Activated naive CD4-positive, alpha-beta T cell treated with Interleukin-2 at 50 U/mL for 16 hours (primary cell): ENCODE measurements at places on chromosomes 1 and 21.

GRCh38 chr21:35436899-35437298, 387.8 kb upstream of the RUNX1 start:
- no peak for DNase-seq

DNA sequence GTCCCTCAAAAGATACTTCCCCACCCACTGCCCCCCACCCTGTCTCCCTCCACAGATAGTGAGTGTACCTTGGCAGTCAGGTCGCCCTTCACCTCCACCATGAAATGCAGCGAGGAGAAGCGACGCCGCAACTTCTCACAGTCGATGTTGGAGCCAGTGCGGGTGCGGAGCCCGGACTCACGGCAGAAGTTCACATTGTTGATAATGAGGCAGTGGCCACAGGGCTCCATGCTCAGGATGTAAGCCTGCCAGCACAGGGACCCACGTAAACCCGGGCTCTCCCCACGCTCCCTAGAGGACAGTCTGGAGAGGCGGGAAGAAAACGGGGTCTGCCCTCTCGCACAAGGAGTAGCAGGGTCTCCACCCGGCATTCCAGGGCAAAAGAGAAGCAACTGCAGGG, 17.2 kb downstream of the CASP9 start:
- no peak for DNase-seq

- DNase-seq: no peak
Measured at GRCh38 chr1:167564612-167565270, 11.2 kb upstream of the CREG1 start.

DNA sequence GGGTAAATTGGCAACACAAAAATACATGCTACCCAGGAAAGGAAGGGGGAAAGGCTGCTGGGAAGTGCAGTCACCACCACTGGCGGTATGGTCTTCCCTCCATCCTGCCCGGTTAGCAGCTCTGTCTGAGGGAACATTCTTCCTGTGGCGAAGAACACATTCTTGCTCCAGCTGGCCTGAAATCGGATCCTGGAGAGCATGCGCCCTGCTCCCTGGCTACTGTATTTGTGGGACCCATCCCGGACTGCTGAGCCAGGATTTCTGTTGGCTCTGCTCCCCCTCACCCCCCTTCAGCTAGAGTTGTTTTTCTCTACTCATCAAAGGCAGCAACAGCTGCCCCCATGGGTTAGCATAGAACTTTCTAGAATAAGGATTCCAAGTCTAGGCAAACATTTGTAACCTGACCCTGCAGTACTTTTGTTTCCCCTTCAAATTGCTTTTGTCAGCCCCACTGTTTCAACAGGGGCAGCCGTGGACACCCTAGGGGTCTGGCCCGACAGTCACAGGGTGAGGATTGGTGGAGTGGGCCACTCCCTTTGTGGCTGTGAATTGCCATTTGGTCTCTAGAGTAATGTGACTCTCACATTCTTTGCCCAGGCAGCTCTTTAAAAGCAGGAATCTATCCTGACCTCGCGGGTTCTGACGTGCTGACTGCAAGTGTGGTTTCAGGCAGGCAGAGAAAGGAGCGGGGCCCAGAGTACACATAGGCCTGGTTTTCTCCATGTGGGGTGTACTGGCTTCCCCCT, 157.7 kb downstream of the TOMM20 start:
- no peak for DNase-seq

- no peak for DNase-seq
Measured at GRCh38 chr1:88175631-88176226, 508.3 kb upstream of the PKN2 start.

DNA sequence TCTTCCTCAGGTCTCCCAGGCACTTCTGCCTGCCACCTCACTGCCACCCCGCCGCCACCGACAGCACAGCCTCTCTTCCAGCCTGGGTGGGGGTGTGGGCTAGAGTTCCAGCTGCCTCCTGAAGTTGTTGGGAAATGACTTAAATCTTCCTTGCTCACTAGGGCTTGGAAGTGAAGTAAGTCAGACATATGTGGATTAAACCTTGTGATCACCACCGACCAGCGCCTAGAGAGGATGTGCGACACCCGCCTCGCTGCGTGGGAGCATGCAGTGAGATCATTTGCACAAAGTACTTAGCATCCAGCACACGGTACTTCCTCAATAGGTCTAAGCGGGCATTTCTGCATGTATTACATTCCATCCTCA, 71.4 kb upstream of the FAM20B start:
- DNase-seq: no peak

GRCh38 chr1:1081311-1082238, 7.5 kb upstream of the RNF223 start:
- no peak for DNase-seq

DNA sequence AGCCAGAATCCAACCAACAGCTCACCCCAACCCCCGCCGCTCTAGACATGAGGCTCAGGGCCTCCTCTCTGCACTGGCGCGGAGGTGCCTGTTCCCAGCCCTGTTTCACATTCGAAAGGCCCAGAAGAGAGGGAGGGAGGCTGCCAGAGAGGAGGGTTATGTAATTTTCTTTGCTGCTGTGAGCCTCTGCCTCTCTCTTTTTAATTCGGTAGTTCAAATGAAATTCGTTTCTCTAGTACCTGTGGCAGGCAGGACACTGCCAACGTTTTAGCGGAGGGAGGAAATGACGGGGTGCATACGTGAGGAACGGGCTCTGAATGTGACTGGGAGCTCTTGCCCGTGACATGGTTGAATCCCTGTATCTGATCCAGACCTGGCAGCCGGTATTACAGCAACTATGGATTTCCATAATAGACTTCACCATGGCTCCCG, 9.4 kb downstream of the PRDM16 start:
- DNase-seq: no peak

DNA sequence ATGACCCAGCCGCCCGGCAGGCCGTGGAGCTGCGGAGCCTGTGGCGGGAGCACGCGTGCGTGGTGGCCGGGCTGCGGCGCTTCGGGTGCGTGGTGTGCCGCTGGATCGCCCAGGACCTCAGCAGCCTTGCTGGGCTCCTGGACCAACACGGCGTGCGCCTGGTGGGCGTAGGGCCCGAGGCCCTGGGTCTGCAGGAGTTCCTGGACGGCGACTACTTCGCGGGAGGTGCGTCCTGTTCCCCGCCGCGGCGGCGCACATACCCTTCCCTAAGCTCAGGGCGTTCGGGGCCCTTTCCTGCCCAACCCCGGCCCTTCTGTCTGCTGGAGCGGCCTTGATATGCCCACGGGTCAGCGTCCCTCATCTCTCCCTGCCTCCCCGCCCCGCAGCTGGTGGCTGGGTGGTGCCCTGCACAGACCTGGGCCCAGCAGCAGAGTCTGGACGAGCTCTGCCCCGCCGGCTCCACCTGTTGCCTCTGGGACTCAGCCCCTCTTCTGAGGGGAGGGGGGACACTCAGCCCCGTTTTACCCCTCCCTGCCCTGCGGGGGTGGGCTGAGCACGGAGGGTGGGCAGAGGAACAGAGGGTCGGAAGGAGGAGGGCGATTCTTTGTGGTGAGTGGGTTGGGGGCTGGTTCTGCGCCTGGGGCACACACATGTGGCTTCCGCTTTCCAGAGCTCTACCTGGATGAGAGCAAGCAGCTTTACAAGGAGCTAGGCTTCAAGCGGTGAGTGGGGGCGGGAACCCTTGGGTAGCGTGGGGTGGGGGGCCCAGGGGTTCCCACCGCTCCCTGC, 688 bp downstream of the PRXL2B start:
- DNase-seq: no peak

- DNase-seq: no peak
Measured at GRCh38 chr1:62439652-62440371, 3.0 kb downstream of the USP1 start.

GRCh38 chr1:8883491-8883890, 5.0 kb upstream of the ENO1 start:
- no peak for DNase-seq

DNA sequence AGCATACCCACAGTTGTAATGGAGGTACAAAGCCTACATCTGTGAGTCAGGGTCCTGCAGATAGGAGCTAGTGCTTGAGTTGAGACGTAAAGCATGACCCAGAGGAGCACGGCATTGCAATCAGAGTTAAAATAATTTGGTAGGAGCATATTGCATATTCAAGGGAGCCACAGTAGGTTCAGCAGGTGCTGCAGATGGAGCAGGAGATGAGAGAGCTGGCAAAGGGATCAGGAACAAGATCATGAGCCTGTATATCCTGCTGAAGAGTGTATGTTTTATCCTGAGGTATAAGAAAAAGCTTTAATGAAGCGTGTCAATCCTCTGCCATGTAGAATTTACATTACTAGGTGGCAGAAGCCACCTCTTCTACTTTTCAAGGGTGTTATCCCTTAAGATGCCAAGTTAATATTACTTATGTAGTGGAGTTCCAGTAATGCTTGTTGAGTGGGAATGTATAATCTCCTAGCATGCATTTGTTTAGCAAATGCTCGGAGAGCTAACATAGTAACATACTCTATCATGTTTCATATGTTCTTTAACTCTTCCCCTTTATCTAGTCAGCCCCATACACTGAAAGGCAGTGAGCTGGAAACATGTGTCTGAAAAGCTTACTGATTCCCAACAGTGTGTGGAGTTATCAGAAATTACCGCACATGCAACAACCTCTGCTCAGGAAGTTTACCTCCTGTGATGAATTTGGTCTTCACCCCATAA, 300.3 kb downstream of the GRIK1 start:
- DNase-seq: no peak

- DNase-seq: no peak
Measured at GRCh38 chr1:40256401-40257084, 1.5 kb upstream of the ZMPSTE24 start.

GRCh38 chr1:112251766-112252506, 144.1 kb upstream of the CTTNBP2NL start:
- no peak for DNase-seq

DNA sequence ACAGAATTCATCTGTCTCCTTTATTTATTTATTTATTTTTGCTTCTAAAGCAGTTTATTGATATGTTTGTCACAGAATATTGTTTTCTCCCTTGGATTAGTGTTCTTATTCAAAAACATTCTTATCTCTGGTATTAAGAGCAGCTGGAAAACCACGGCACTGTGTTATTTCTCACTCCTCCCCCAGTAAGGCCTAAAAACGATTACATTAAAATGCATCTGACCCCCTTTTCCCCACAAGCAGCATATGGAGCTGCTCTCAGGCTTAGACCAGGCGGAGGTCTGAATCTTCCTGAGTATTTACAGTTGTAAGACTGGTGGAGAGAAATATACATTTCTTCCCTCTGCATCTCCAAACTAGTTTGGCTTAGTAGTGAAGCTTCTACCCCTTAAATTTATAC, 86.8 kb downstream of the HLX start:
- no peak for DNase-seq

DNA sequence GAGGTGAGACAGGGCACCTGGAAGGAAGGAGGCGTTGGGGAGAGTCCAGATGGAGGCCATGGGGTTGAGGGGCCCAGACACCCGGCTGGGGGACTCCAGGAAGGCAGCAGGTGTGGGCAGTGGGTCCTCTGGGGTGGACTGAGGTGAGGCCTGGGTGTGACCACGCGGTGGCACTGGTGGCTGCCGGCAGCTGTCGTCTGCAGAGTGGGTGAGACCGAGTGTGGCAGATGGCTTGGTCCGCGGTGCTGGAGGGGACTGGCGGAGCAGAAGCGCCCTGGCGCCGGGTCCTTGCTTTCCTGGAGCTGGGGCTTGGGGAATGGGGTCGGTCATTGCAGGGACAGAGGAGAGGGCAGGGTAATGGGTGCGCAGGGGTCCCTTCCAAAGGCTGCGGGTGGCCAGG, 12.5 kb downstream of the AGRN start:
- DNase-seq: no peak

DNA sequence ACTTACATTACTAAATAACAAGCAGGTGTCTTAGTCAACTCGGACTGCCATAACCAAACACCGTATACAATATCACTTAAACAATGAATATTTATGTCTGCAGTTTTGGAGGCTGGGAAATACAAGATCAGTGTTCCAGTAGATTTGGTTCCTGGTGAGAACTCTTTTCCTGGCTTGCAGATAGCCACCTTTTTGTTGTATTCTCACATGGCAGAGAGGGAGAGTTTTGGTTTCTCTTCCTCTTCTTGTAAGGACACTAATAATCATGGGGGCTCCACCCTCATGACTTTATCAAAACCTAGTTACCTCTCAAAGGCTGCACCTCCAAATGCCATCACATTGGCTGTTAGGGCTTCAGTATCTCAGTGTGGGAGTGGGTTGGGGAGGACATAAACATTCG, 82.9 kb upstream of the CACYBP start:
- DNase-seq: no peak

DNA sequence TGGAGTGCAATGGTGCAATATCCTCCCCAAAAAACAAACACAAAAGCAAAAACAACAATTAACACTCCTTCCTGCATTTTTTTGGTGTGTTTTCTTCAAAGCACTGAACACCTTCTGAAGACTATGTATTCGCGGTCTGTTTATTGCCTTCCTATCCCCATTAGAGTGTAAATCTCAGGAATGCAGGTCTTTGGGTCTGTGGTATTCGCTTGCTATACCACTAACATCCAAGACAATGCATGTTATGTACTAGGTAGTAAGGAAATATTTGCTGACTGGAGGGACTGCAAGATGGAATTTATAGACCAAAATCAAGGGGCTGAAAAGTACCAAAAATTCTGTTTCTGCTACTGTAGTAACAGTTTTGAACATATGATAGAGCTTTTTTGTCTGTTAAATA, 299.4 kb downstream of the RYR2 start:
- no peak for DNase-seq

DNA sequence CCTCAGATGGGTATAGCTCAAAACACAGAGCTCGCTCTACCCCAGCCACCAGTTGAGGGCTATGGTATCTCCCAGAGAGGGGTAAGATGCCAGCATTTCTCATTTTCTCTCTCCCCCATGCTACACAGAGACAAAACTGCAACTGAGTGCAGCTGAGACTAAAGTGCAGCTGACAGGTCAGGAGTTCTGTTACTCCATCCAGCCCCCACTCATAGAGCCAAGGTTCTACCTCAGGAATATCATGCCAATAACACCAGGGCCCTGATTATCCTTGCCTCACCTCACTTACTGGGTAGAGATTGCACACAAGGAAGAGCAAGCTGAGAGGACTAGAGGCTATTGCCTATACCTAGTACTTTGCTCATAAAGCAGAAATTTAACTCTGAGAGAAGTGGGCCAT, 34.6 kb downstream of the DPYD start:
- DNase-seq: no peak

- no peak for DNase-seq
Measured at GRCh38 chr1:204150702-204151551, 917 bp downstream of the ETNK2 start.
